Activated naive CD4-positive, alpha-beta T cell treated with anti-CD3 and anti-CD28 coated beads for 36 hours (primary cell): ENCODE measurements at places on chromosomes 7 and 10. TPM values are rescaled to one million over a fixed set of nuclear protein-coding genes. Genes with fewer than 3 reads are reported as not detected.

ZSCAN25 gene
- total RNA-seq, result 20.7 TPM

CALML5 gene
- not detected for total RNA-seq

SGPL1 gene
- total RNA-seq, result 17.2 TPM

MXI1 gene
- total RNA-seq, result 24.4 TPM
